ENCODE measurements at places on chromosomes 6 and 20.

DNA sequence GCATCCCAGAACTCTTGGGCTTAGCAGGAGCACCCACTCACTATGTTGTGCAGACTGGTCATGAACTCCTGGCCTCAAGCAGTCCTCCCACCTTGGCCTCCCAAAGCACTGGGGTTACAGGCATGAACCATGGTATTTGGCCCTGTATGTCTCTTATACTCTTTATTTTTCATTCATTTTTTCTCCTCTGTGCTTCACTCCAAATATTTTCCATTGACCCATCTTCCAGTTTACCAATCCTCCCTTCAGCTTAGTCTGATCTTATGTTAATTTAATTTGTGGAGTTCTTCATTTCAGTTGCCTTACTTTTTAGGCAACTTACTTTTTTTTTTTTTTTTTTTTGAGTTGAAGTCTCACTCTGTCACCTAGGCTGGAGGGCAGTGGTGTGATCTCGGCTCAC lies 79.5 kb downstream of the EZR start:
- no peak for DNase-seq

- no peak for DNase-seq
Observed at GRCh38 chr20:62391165-62392076, 4.5 kb downstream of the RPS21 start.

DNA sequence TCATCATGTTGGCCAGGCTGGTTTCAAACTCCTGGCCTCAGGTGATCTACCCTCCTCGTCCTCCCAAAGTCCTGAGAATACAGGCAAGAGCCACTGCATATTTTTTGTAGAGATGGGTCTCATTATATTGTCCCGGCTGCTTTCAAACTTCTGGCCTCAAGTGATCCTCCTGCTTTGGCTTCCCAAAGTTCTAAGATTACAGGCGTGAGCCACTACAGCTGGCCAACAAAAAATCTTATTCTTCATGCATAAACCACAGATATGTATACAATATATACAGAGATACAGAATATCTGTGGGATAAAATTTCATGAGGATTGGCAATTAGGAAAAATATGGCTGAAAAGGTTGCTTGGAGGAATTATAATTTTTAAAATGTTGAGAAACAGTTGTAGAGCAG lies 49.9 kb downstream of the SLC35A1 start:
- no peak for DNase-seq

DNA sequence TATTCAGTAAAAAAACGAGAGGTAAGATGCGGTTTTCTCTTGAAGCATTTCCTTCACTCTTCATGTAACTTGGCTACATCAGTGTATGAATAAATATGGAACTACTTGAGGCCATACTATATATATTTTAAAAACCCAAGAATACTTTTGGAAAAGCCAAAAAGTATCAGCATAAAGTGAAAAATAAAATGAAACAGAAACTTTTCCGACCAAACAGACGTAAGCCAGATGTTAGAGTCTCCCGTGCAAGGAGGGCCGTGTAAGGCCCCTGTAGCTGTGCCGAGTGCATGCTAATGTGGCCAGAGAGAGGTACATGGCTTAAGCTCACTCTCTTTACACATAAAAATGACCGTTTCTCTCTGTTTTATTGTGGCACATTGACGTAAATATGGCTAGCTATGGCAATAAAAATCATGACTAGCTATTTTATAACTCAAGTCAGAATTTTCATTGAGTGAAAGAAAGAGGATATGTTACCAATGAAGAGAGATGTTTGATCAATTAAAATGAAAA lies 140.1 kb upstream of the GMDS start:
- DNase-seq: no peak

GRCh38 chr6:72689107-72689954 lies 67.5 kb downstream of the KCNQ5 start:
- no peak for DNase-seq
